Activated CD8-positive, alpha-beta memory T cell treated with anti-CD3 and anti-CD28 coated beads, Interleukin-2, amount 10 ng/mL, durations not matched to agents 7 days and 5 days (primary cell): ENCODE measurements at places on chromosomes 7 and 10.

DNA sequence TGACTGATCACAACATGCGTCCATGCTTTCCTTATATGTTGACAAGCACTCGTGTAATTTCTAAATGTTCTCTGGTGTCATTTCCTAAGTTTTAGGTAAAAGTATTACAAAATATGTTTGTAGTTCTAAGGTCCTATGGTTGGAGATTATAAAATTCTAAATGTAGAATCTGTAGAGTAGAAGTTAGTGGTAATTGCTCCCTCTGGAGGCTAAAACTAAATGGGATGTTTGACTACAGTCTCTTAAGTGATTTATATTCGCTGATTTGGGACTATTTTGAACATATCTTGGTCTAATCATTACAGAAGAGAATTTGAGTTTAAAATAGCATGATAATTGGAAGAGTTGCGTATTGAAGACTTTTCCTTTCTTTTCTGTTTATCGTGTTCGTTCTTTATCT lies 74.1 kb downstream of the ZMYND11 start:
- DNase-seq = no peak

DNA sequence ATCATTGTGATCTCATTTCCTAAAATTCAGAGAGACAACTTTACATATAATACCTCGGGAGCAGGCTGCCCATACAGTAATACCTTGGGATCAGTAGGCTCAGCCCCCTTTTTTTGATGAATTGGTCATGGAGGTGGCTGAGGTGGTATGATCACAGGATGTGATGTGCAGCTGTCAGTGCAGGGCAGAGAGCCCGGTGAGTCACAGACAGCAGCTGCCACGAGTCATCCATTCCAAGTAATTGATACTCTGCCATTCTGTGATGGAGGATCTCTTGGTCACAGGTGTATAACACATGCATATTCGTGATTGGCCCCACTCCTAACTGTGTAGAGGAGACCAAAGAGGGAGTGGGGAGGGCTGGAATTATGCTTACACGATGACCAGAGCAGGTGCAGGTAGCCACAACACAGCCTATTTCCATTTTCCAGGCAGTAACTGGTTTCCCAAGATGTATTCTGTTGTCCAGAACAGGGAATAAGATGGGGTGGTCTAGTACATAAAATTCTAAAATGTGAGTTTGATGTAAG lies 14.1 kb downstream of the NRCAM start:
- DNase-seq = no peak

DNA sequence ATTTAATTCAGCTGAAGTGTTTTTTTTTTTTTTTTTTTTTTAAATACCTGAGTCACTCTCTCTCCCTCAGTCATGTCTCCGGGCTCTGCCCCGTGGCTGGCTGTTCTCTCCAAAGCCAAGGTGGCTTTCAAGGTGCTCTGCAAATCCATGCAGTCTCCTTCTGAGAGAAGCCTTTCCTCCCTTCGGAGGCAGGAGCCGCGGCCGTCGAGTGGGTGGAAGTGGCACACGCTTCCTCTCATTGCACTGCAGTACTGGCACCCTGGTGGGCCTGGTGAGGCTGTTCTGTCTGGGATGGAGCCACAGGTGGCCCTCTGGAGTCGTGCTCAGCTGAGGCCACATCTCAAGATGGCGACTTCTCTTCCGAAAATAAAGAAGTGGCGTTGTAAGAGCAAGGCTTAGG lies 221.8 kb downstream of the GLRX3 start:
- no peak for DNase-seq

DNA sequence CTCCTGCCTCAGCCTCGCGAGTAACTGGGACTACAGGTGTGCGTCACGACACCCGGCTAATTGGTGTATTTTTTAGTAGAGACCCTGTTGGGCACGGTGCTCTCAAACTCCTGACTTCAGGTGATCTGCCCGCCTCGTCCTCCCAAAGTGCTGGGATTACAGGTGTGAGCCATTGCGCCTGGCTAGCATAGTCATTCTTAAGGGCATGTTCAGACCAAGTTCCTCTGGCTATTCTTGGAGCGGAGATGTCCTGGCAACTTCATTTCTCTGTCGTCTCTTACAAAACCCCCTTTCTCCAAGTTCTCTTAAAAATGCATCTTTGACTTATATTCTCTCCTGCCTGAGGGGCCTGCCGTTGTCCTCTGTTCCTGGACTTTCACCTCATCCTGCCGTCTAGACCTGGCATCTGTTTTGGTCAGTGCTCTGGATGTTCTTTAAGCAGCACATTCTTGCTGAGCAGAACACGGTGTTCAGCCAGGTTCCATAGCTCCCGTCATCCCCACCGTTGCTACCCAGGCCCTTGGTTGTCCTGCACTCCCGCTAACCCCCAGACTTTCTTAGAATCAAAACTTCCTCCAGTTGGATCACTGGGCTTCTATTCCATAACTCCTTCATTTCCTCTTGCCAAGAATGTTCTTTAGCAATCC lies 509.9 kb upstream of the GALNT17 start:
- no peak for DNase-seq
